ENCODE measurements at places on chromosomes 6 and 20. TPM values are rescaled to one million over a fixed set of nuclear protein-coding genes. Genes with fewer than 3 reads are reported as not detected.
A peak's percentile ranks its signal among the peaks of the same experiment; 100 is the strongest.

GRCh38 chr6:71510057-71510713, 221.6 kb downstream of the OGFRL1 start:
- peak; percentile 74 for DNase-seq
- no peaks in the 10 kb centered on the region for H3K36me3 ChIP-seq
- H3K27ac ChIP-seq = no peak overlapping the region
- H3K27me3 ChIP-seq = no peaks in the 10 kb centered on the region

Gene SCRT2
- not detected for total RNA-seq

Gene TRIM15
- not detected for total RNA-seq

DNA sequence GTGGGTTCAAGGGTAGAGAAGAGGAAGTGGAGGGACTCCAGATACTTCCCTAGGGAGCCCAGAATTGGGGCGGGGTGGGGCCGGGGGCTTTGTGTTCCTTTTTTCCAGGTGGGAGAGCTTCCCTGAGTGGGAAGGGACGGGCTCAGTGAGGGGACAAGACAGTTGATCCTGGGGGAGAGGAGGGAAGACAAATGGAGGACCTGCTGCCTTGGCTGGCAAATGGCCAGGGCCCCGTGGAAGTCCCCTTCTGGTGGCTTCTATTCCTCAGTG, 2.6 kb downstream of the CTSZ start:
- H3K27me3 ChIP-seq = no peaks in the 10 kb centered on the region
- H3K36me3 ChIP-seq = peaks cover 75% of the 10 kb centered on the region
- peaks cover 27% of the 10 kb centered on the region for H3K4me1 ChIP-seq
- DNase-seq = no peak
- H3K4me3 ChIP-seq = no peak overlapping the region
- no peak overlapping the region for H3K27ac ChIP-seq

Gene SNAI1
- 24.2 TPM for total RNA-seq

GRCh38 chr6:158441716-158442215, 118.1 kb upstream of the TMEM181 start:
- no peaks in the 10 kb centered on the region for H3K36me3 ChIP-seq
- no peaks in the 10 kb centered on the region for H3K27me3 ChIP-seq
- no peaks in the 10 kb centered on the region for H3K4me1 ChIP-seq
- no peak for DNase-seq
- H3K4me3 ChIP-seq = no peak overlapping the region

GRCh38 chr6:73969971-73970970, 274.3 kb downstream of the CD109 start:
- H3K4me1 ChIP-seq = 0 out of 2 replicates have a peak, but pooled peaks cover 3% of the 10 kb centered on the region
- no peak for DNase-seq
- no peak overlapping the region for H3K4me3 ChIP-seq
- H3K36me3 ChIP-seq = no peaks in the 10 kb centered on the region

DNA sequence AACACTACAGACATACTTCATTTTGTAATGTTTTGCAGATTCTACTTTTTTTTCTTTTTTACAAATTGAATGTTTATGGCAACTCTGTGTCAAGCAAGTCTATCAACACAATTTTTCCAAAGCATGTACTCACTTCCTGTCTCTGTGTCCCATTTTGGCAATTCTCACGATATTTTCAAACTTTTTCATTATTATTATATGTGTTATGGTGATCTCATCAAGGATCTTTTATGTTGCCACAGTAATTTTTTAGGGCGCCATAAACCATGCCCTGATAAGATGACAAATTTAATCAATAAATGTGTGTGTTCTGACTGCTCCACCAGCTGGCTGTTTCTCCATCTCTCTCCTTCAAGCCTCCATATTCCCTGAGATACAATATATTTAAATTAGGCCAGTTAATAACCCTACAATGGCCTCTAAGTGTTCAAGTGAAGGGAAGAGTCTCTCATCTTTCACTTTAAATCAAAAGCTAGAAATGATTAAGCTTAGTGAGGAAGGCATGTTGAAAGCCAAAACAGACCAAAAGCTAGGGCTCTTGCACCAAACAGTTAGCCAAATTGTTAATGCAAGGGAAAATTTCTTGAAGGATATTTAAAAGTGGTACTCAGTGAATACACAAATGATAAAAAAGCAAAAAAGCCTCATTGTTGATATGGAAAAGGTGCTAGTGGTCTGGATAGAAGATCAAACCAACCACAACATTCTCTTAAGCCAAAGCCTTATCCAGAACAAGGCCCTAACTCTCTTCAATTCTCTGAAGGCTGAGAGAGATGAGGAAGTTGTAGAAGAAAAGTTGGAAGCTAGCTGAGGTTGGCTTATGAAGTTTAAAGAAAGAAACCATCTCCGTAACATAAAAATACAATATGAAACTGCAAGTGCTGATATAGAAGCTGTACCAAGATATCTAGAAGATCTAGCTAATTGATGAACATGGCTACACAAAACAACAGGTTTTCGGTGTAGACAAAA, 194.4 kb upstream of the TAB2 start:
- H3K36me3 ChIP-seq = no peaks in the 10 kb centered on the region
- no peak overlapping the region for H3K27ac ChIP-seq
- H3K27me3 ChIP-seq = no peaks in the 10 kb centered on the region
- no peak for DNase-seq
- peaks cover 5% of the 10 kb centered on the region for H3K4me1 ChIP-seq

Gene OR12D3
- total RNA-seq = not detected

DNA sequence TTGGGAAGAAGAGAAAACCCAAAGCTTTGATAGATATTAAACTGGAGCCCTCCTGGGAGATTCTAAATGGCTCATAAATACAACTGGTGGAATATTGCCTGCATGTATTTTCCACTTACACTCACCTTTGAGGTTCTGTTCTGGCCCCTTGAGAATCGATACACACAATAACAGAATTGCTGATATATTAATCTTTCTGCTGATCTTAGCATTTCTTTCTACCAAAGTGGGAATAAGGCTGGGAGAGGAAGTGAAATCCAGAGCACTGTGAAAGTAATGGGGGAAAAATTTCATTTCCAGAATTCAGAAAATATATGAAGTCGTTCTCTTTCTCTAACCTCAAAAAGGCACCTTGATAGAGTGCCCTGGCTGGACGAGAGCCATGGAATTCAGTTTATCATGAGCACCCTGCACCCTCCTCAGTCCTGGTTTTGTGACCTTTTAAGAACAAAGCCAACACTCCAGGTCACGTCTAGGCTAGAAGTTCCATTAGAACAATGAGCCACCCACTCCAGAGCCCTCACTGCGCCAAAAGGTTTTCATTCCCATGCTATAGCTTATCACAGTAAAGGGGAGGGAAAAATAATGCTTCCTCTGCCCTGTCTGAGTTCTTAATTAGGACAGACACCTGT, 244.5 kb downstream of the CD83 start:
- DNase-seq = no peak
- no peak overlapping the region for H3K27ac ChIP-seq
- no peaks in the 10 kb centered on the region for H3K27me3 ChIP-seq

DNA sequence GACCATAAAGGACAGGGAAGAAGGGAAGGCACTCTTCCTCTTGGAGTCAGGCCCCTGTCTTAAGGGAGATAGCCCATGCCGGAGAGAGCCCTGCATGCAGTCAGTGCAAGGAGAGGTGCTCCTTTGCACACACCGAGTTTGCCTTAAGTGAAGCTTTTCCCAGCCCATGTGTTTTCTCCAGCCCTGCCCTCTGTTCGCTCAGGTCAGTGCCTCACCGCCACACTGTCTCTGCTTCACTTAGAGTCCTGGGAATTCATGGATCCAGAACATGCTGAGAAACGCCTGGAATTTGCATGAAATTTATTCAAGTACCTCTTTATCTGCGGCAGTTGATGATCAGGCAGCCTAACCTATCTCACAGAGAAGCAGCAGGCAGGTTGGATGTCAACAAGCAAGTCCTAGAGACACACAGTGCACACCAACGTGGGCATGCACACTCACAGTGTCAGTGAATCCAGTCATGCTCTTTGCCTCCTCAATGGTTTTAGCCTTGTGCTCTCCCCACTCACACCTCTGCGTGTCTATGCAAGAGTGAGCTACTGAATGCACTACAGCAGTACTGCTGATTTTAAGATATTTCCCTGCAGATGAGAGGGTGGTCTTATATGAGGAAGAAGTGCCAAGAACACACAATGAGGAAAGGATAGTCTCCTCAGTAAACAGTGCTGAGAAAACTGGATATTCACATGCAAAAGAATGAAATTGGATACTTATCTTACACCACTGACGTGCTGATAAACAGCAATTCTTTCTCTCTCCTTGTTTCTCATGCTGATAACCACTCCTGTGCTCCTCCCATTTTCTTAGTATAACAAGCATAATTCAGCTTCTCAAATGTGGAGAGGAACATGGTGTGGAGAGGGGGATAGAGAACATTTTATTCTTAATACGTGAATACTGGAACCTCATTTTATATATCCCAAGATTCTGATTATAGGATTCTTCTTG, 295.1 kb upstream of the CDYL start:
- no peak overlapping the region for H3K27ac ChIP-seq
- no peak for DNase-seq
- H3K4me3 ChIP-seq = no peak overlapping the region
- no peaks in the 10 kb centered on the region for H3K4me1 ChIP-seq

DNA sequence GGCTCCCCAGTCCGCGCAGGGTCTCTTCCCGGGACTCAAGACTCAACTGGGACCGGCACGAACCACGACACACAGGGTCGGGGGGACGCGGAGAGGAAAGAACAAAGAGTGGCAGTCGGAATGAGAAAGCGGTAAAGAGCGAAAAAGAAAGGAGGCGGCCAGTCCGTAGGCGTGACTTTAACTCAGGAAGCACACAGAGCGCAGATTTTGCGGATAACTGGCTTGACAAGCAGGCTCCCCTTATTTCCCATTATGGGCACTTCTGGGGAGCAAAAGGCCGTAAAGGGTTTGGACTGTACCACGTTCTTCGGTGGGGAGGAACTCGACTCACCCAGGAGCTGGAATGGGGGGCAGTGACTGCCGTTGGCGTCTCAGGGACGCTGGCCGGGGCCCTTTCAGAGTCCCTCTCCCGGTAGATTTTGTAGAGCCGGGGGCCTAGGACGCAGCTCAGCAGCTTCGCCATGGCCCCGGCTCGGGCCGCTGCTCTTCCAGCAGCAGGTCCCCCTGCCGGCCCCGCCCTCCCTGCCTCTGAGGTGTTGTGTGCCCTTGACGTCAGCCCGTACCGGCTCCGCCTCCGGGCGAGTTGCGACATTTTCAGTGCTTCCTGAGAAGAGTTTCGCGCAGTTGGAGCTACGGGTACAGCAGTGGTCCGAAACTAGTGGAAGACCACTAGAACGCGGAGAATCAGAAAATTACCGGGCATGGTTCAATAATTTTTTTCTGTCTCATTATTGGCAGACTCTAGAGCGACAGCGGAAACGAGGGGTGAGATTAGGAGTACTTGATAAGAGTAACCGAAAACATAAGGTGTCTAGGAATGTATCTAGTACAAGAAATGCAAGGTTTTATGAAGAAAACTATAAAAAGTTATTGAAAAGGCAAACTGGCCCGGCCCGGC, at the start of gene ABHD16A:
TSS of gene ABHD16A (minus strand) at position 506 of the 898 bp plus-strand sequence. CDS start at position 463, 43 bp downstream.
- no peaks in the 10 kb centered on the region for H3K27me3 ChIP-seq
- H3K36me3 ChIP-seq = peaks cover 14% of the 10 kb centered on the region
- H3K4me3 ChIP-seq = peak within 1 kb of the TSS; percentile 65
- DNase-seq = peak; percentile 99
- H3K27ac ChIP-seq = peak within 1 kb of the TSS; percentile 84

DNA sequence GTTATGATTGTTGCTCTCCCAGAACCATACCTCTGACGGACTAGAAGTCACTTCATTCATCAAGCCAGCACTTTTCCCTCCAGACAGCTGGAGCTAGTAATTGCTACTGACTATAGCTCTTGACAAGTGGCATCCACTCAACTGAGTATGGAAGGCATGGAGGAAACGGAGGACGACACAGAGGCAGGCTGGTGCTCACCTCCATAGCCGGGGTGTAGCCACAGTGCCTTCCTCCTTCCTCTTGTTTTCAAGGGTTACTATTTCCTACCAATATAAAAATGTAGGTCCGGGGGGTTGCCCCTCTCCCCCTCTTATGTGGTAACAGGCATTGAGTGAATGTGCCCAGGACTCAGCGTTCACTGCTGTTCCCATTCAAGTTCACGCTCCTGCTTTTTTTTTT, 23.5 kb upstream of the FOXC1 start:
- H3K27ac ChIP-seq = no peak overlapping the region
- no peak overlapping the region for H3K4me3 ChIP-seq
- DNase-seq = no peak
- H3K27me3 ChIP-seq = no peaks in the 10 kb centered on the region
- no peaks in the 10 kb centered on the region for H3K36me3 ChIP-seq
- no peaks in the 10 kb centered on the region for H3K4me1 ChIP-seq

- no peaks in the 10 kb centered on the region for H3K27me3 ChIP-seq
- H3K36me3 ChIP-seq = no peaks in the 10 kb centered on the region
- DNase-seq = no peak
- no peak overlapping the region for H3K4me3 ChIP-seq
- H3K27ac ChIP-seq = no peak overlapping the region
These were observed 161.5 kb downstream of the PACRG start for GRCh38 chr6:162889303-162889702.

GRCh38 chr6:143515061-143515760, 3.7 kb upstream of the FUCA2 start:
- no peak for DNase-seq
- H3K27me3 ChIP-seq = peaks cover 7% of the 10 kb centered on the region
- H3K4me1 ChIP-seq = peaks cover 9% of the 10 kb centered on the region
- H3K4me3 ChIP-seq = no peak overlapping the region
- no peaks in the 10 kb centered on the region for H3K36me3 ChIP-seq

- H3K27ac ChIP-seq = no peak overlapping the region
- H3K4me1 ChIP-seq = no peaks in the 10 kb centered on the region
- no peaks in the 10 kb centered on the region for H3K27me3 ChIP-seq
- H3K36me3 ChIP-seq = no peaks in the 10 kb centered on the region
These were observed 41.8 kb upstream of the FOXO3 start for GRCh38 chr6:108518714-108519576.

Gene HLA-DRB5
- total RNA-seq = not detected

Gene NMBR
- total RNA-seq = not detected

All from SJSA1 (cell line).